ENCODE measurements at places on chromosomes 5 and 9.

GRCh38 chr9:133449760-133450159, 10.0 kb upstream of the CACFD1 start:
- no peak for DNase-seq

- DNase-seq: no peak
These were observed 265.3 kb downstream of the DOCK8 start for GRCh38 chr9:479971-480350.

DNA sequence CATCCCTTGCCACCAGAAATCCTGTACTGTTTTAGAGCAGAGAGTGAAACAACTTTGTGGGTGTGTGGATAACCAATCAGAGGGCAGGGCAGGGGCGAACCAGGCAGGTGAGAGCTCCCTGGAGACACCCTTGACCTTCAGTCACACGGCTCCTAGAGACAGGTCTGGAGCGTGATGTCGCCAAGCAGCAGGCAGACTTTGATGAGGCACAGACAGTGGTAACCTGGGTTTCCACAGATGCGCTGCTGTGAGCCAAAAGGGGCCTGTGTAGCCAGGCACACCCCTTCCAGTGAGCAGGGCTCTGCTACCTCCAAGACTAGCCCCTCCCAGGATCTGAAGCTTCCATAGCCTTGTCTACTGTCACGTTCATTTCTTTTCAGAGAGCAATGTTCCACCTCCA, 317.8 kb upstream of the ADCY2 start:
- DNase-seq: no peak

GRCh38 chr5:37804401-37804800, 35.4 kb downstream of the GDNF start:
- no peak for DNase-seq

GRCh38 chr5:53481159-53481886, 894 bp downstream of the FST start:
- no peak for DNase-seq

All from stimulated activated CD4-positive, alpha-beta T cell treated with anti-CD3 and anti-CD28 coated beads, Interleukin-4, amount 100 ng/mL, for 4 hours (primary cell).